ENCODE measurements at places on chromosomes 16 and 17.
A peak's percentile ranks its signal among the peaks of the same experiment; 100 is the strongest.

- DNase-seq = no peak
Measured at GRCh38 chr16:67258161-67258835, 9.5 kb downstream of the SLC9A5 start.

DNA sequence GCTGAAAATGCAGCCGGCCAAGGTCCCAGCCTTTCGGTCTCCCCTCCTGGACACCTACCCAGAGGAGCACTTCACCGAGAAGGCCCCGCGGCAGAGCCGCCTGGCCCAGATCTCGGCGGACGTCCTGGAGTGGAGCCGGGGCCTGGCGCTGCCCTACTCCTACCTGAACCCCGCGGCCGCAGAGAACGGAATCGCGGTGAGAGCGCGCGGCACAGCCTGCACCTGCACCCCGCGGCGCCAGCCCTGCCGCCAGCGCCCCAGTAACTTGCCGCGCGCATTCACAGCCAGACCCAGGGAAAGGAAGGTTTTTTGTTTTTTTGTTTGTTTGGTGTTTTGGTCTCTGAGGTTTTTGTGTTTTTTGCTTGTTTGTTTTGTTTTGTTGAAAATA lies 15.2 kb downstream of the ALOX12B start:
- DNase-seq = no peak

GRCh38 chr16:82470620-82471152 lies 156.1 kb upstream of the CDH13 start:
- no peak for DNase-seq

- no peak for DNase-seq
Measured at GRCh38 chr16:53257001-53257400, 177.3 kb upstream of the RBL2 start.

DNA sequence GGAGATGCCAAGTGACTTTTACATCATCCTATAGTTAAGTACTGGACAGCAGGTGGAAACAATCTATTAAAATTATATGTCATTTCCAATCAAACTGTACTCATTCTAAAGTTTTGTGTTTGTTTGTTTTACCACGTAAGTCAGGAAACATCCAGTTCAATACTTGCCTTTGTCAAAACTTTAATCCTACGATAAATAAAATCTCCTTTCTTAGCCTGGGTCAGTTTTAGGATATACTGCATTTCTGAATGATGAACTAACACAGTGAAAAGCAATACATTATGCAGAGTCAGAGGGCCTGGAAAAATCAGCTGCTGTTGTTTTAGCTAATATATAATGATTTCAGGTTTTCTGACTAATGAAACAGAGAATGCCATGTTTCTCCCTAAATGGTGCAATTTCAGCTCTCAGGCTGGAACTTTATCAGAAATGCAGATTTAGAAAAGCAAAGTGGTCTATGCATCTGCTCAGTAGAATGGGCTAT lies 756.4 kb downstream of the CDH11 start:
- no peak for DNase-seq

DNA sequence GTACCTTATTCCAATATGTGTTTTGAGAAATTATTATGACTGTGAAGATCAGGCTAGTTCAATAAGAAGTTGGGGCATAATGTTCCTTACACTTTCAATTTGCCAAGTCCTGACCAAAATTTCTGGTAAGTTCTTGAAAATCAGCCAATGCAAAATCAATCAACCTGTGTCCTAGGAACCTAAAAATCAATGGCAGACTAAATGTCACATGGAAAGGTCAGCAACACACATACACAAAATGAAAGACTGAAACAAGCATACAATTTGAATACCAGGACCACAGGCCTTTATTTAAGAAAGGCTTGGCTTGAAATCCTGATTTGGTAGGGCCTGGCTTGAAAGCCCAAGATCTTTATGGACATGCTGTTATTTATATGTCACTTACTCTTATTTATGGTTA lies 155.5 kb upstream of the ZKSCAN2 start:
- no peak for DNase-seq

GRCh38 chr17:55238179-55238930 lies 26.4 kb upstream of the HLF start:
- peak; percentile 96 for DNase-seq

GRCh38 chr17:31385428-31386285 lies 5.8 kb upstream of the RAB11FIP4 start:
- DNase-seq = no peak

DNA sequence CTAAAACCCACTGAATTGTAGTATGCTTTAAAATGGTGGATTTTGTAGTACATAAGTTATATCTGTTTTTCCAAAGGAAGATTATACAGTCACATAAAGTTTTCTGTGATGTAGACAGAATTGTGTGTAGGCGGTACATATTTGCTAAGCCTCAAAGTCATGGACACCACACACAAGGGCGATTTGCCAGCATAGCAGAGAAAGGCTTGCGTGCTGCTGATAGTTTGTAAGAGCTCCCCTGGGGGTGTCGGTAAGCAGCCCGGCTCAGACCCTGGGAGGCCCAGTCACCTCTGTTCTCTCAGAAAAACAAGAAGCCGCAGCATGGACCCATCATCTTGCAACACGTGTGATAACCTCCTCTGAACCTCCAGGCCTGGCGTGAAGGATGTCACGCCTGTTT lies 38.3 kb upstream of the AKTIP start:
- no peak for DNase-seq

DNA sequence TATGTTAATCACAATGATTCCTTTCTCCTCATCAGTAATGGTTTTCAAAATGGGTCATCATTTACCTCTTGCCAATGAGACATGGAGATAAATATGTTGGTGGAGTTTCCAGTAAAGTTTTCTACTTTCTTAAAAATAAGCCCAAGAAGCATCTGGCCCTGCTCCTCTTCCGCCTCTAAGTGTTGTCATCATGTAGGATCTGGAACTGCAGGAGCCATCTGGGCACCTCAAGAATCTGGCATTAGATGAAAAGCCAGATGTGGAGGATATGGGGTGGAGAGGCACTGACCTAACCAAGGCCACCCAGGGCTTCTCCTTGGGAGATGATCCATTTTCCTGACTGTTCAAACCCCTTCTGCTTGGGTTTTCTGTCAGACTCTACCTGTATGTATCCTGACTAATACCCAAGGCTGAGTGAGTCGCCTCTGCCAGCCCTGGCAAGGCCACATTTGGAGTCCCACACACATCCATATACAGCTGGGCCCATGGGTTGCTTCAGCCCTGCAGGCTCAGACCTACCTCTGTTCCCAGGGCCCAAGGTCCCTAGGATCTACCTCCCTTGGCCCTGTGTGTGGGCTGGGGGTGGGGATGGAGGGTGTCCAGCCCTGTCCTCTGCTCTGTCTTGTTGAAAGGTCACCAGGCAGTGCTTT lies 24.6 kb downstream of the CCDC182 start:
- DNase-seq = no peak

- DNase-seq = no peak
Measured at GRCh38 chr16:80346111-80346632, 194.6 kb upstream of the DYNLRB2 start.

GRCh38 chr16:1784977-1785845 lies 2.5 kb downstream of the NUBP2 start:
- no peak for DNase-seq

DNA sequence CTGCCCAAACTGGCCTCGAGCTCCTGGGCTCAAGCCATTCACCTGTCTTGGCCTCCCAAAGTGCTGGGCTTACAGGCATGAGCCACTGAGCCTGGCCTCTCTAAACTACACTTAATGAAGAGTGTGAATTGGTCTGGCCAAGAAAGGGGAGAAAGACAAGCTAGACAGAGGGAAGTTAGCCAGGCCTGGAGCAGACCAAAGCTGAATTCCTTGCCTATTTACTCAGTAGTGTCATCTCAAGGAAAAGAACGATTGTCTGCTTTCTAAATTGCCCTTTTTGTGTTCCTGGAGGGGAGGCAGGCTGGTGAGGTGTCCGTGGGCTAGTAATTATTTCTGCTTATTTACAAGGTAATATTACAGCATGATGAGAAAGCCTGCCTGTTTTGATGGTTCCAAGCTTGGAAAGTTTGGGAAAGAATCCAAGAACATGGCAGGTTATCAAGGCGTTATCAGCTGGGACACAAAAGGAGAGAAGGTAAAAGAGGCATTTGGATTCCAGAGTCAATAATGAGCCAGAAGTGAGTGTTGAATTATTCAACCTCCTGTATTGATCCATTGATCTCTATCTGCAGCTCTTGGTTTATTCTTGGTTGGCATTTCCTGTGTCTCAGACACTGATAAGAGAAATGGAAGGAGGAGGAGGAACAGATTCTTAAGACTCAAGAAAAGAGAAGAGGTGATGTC lies 6.3 kb upstream of the CBFB start:
- DNase-seq = no peak

GRCh38 chr16:50548125-50548908 lies at the start of gene NKD1:
Gene NKD1, plus strand, starts transcription at chr16:50548396. Its CDS starts 158 bp downstream, at chr16:50548554.
- peak; percentile 14 for DNase-seq

DNA sequence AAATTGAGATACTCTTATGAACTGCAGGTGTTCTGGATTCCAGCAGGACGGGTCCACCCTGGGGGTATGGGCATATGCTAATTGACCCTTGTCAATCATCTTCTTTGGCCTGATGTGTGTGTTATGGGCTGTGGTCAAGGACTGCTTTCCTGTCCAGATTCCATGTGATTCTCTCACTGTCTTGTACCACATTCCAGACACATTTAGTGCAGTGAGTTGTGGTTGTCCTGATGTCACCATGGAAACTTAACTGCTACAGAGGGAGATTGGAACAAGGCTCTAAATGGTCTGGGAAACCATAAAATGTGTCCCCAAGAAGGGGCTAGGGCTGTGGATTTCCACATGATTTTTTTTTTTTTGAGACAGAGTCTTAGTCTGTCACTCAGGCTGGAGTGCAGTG lies 367.4 kb downstream of the UTP18 start:
- no peak for DNase-seq

DNA sequence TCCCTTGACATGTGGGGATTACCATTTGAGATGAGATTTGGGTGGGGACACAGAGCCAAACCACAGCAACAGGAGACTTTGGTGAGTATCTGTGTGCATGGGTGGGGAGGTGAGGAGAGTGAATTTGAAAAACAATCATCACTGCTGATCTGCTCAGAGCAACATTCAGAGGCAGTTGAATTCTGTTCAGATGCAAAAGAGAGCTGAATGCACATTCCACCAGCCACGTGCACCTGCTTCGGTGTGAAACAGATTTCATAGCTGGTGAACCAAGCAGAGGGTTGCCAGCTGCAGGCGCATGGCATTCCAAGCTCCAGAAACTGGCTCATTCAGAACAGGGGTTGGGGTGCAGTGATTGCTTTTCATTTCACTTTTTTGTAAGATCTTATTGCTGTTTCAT lies 233.1 kb upstream of the FOXF1 start:
- no peak for DNase-seq

GRCh38 chr17:6755731-6756184 lies at the start of gene XAF1:
Gene XAF1, plus strand, starts transcription at chr17:6756046. Its CDS starts 33 bp downstream, at chr17:6756079.
- no peak for DNase-seq

DNA sequence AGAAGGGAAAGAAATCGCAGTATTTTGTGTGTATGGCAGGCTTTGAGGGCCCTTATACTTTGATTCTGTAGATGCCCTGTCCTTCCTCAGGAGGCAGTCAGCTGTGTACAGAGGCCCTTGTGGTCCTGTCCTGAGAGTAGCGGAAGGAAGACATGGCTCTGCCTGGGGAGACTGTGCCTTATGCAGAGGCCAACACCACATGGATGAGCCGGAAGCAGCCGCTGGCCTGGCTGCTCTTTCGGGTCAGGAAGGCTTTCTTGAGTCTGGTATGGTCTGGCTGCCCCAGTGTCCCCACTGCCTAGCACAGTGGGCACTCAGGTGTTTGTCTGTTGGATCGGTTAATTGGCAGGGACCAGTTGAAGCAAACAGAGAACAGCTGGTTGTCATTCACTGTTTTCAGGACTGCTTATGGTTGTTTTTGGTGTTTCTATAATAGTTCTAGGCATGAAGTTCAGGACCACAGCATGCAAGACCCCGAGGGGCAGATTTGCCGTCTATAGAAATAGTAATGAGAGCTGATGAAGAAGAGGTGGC lies 12.4 kb downstream of the USP10 start:
- DNase-seq = no peak

DNA sequence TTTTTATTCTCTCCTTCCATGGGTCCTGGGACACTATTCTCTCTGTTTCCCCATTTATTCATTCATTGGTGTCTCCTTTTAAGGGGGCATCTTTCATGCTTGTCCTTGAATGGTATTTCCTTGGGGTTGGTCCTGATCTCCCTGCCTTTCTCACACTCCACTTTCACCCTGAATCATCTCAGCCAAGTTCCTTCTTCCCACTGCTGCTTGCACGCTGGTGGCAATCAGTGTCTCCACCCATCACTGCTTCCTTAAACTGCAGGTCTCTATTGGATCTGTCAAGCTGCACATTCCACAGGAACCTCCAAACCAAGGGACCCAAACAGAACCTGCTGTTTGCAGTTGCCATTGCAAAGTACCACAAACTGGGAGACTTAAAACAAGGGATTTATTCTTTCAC lies 89.3 kb upstream of the SDK2 start:
- DNase-seq = no peak

GRCh38 chr17:5473906-5474305 lies 5.1 kb upstream of the DHX33 start:
- DNase-seq = no peak

GRCh38 chr17:29051731-29052130 lies 8.8 kb downstream of the PIPOX start:
- DNase-seq = no peak

- DNase-seq = no peak
Measured at GRCh38 chr16:77289331-77289809, 90.2 kb downstream of the SYCE1L start.

- DNase-seq = no peak
Measured at GRCh38 chr17:81091774-81092517, 57.0 kb downstream of the BAIAP2 start.

- DNase-seq = no peak
Measured at GRCh38 chr17:80633994-80634566, 89.4 kb downstream of the RPTOR start.

GRCh38 chr17:332023-332422 lies 20.6 kb downstream of the RPH3AL start:
- DNase-seq = no peak

Data from NCI-H1092 (cell line).